Uterus (tissue), 4 donors: ENCODE measurements at places on chromosomes 1 and 21. TPM values are rescaled to one million over a fixed set of nuclear protein-coding genes. Genes with fewer than 3 reads are reported as not detected.

Gene FAM72D
- total RNA-seq, result not detected

- no peaks in the 10 kb centered on the region for H3K36me3 ChIP-seq
- no peak overlapping the region for H3K27ac ChIP-seq
- H3K4me1 ChIP-seq, result no peaks in the 10 kb centered on the region
- H3K4me3 ChIP-seq, result no peak overlapping the region
Measured at GRCh38 chr1:98217601-98218000, 296.8 kb upstream of the DPYD start.

DNA sequence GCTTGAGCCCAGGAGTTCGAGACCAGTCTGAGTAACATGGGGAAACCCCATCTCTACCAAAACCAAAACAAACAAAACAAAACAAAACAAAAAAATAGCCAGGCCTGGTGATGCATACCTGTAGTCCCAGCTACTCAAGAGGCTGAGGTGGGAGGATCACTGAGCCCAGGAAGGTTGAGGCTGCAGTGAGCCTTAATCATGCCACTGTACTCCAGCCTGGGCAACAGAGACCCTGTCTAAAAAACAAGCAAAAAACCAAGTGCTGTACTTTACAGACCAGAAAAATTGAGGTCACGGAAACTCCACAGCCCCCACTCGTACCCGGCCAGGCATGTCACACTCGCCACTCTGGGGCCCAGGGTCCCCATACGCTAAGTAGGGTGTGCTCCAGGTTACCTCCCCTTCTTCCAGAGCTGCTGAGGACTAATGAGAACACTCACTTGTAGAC lies 22.9 kb downstream of the ATP2B4 start:
- H3K27ac ChIP-seq, result peak overlapping the region; percentile 80
- H3K4me3 ChIP-seq, result no peak overlapping the region
- no peak for DNase-seq
- H3K27me3 ChIP-seq, result no peaks in the 10 kb centered on the region

DNA sequence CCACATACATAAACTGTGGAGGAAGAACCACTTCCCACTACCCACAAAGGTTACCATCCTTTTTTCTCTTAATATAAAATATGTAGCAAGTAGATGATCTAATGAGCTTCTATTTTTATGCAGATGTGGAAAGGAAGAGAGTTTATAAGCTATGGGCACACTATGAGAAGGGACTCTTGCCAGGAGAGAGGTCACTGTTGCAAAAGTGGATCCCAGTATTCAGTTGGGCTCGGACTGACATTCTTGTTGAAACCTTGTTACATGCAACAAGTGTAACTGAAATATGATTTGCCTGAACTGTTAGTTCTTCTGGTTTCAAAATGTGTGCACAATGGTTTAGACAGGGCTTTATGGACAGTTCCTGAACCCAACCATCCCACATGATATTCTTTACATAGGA lies 397.4 kb upstream of the PKN2 start:
- DNase-seq, result no peak
- H3K27me3 ChIP-seq, result peaks cover 6% of the 10 kb centered on the region
- H3K4me3 ChIP-seq, result no peak overlapping the region
- no peaks in the 10 kb centered on the region for H3K36me3 ChIP-seq
